ENCODE measurements at places on chromosomes 6 and 20.

GRCh38 chr6:43077981-43078511 lies 1.9 kb downstream of the PTK7 start:
- no peak for DNase-seq

- DNase-seq, result peak; percentile 13
Measured at GRCh38 chr6:36840432-36841403, 1.5 kb upstream of the CPNE5 start.

- DNase-seq, result no peak
Measured at GRCh38 chr6:167504385-167504961, 179.6 kb downstream of the TTLL2 start.

DNA sequence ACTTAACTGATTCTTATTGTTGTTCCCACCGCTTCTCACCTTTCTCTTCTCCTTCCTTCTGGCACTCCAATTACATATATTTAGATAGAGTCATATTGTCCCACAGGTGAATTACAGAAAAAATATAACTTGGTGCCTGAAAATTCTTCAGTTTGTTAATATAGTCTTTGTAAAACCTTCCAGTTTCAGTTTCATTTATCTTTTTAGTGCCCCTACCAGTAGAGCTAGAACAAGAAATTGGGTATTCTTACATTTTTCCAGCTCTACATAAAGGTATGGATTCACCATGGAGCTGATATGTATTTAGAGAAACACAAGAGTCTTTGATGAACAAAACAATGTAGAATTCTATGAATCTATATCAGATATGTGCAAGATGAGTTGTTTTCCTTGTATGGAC lies 10.7 kb downstream of the MANEA start:
- no peak for DNase-seq

DNA sequence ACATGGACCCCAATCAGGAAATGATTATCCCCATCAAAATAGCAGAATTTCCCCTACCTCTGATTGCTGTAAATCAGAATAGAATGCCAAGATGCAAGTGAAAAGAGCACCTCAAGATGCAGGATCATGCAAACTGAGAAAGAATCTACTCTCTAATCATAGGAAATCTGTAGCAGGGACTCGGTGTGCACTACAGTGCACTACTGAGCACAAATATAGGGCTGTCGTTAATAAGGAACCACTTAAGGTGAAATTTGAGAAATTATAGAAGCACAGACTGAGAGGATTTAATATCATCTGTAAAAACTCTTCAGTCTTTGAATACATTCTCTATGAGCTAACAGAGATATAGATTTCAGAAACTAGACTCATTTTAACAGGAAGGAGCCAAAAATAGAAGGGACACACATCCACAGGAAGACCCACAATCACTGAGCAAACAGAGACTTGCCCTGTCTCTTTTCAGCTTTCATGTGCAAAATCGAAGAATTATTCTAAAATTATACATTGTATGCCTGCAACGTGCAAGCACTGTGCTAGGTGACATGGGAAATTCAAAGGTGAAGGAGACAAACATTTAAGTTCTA lies 278.3 kb downstream of the HIVEP2 start:
- DNase-seq, result no peak

DNA sequence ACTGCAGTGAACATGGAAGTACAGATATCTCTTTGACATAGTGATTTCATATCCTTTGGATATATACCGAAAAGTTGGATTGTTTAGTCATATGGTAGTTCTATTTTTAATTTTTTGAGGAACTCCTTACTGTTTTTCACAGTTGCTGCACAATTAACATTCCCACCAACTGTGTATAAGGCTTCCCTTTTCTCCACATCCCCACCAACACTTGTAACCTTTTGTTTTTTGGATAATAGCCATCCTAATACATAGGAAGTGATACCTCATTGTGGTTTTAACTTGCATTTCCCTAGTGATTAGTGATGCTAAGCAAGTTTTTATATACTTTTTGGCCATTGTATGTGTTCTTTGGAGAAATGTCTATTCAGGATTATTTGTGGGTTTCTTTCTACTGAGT lies 45.1 kb upstream of the TENT5A start:
- no peak for DNase-seq

GRCh38 chr20:55264703-55265239 lies 740.5 kb downstream of the CBLN4 start:
- DNase-seq, result no peak

- no peak for DNase-seq
Measured at GRCh38 chr6:81979767-81980166, 227.3 kb upstream of the TENT5A start.

GRCh38 chr6:52106994-52107393 lies 19.6 kb upstream of the PKHD1 start:
- no peak for DNase-seq
